ENCODE measurements at places on chromosomes 13 and 19.

DNA sequence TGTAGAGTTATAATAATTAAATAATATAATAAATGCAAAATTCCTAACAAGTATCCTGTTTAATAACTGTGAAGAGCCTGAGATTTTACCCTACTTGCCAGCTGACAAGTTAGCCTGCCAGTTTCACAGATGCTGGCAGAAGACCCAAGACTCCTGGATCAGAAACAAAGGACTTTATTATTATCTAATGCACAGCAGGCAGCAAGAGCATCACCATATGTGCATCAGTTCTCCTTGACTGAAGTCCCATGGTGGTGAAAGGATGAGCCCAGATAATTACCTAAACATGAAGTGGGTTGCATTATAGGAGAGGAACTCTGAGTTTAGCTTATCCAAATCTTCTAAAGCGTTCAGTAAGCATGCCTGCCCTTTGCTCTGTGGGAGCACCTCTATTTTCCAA lies 39.1 kb upstream of the MTIF3 start:
- DNase-seq, result no peak

- no peak for DNase-seq
Measured at GRCh38 chr19:46787331-46788261, 798 bp downstream of the SLC1A5 start.

DNA sequence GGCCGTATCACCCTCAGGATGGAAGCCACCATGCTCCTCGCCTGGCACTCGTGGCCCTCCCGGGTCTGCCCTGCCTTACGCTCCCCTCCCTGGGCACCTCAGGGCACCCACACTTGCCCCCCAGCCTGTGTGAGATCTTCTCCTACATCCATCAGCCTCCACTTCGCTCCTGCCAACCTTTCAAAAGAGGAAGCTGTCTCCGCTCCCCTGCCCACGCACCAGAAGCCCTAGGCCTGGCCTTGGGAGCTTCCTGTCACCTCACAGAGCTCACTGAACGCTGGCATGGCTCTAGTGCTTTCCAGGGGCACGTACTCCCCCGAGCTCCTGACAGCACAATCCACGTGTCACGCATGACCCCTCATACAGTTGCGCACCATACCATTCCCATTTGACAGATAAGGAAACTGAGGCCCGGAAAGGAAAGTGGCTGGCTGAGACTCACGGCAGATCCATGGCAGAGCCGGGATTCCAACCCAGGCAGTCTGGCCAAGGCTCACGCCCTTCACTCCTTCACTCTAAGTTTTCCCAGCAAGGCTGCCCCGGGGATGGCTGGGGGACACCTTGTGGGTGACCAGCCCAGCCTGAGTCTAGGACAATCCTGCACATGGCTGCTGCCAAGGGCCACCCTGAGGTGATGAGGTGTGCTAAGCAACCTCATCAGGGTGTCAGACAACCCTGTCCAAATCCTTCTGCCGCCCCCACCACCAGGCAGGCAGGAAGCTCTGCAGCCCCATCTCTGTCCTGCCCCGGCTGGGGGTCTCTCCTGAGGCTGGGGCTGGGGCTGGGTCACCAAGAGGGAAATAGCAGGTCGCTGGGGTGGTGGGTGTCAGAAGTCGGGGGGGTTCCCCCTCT lies 19.3 kb downstream of the PPP1R12C start:
- no peak for DNase-seq

GRCh38 chr19:18809149-18809868 lies 18.2 kb upstream of the COMP start:
- no peak for DNase-seq

- no peak for DNase-seq
Measured at GRCh38 chr13:105960326-105960725, 575.1 kb downstream of the EFNB2 start.

- DNase-seq, result no peak
Measured at GRCh38 chr13:24692561-24692960, 12.4 kb downstream of the ATP12A start.

GRCh38 chr13:97445522-97446187 lies 11.7 kb downstream of the RAP2A start:
- DNase-seq, result peak; percentile 46

DNA sequence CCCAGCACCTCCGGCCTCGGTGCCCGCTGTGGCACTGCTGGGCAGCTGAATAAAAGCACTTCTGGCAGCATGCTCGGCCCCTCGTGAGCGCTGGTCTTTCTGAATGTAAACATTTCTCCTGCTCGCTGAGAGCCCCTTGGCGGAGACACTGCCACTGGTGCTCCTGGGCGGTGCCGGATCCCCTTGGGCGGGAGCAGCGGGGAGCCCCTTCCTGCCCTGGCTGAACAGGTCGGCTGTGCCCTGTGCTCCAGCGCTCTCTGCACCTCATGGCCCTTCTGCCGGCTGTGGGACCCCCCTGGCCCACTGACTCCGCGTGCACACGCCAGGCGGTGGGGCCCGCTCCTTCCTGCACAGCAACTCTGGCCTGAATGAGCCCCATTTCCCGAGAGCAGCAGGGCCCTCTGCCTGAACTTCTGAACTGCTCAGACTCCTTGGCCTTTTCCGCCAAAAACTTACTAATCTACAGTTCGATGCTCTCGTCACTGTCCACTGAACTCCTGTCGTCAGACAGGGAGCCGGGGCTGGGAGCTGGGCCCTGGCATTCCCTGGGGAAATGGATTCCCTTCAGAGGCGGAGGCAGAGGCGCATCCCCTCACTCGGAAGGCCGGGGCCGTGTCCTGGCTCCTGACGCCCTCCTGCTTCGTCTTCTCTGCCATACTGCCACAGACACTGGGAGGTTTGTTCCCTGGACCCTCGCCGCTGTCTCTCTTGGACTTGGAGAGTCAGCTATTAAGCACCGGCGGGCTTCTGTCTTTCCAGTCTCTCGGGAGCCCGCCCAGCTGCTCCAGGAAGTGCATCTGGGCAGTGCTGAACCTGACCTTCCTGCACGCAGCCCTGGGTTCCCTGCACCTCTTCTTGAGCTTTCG lies 14.2 kb downstream of the RB1 start:
- no peak for DNase-seq

- no peak for DNase-seq
Measured at GRCh38 chr13:33119022-33119781, 103.0 kb downstream of the KL start.

DNA sequence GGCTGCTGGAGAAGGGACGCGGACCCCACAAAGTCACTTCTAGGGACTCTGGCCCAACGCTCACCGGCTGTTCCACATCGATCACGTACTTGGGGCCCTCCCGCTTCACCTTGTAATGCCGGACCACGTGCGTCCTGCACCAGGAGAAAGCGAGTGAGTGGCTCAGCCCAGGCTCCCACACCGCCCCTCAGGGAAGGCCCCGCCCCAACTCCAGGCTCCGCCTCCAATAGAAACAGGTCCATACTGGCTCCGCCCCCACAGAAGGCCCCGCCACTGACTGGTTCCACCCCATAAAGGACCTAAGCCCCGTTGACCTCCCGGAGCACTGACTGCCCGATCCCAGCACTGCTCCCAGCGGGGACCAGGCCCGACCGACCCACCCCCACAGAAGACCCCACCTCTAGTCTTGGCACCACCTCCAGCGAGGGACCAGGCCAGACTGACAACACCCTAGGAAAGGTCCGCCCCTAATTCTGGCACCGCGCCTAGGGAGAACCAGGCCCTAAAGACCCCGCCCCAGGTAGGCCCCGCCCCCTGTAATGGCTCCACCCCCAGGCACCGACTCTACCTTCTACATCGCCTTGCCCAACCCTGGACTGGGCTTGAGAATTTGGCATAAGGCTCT lies 11.3 kb downstream of the STAP2 start:
- DNase-seq, result peak; percentile 48

- no peak for DNase-seq
Measured at GRCh38 chr19:17027535-17027975, 945 bp upstream of the CPAMD8 start.

GRCh38 chr19:34787059-34787824 lies 14.2 kb upstream of the ZNF599 start:
- no peak for DNase-seq

GRCh38 chr13:66509175-66509574 lies 721.0 kb downstream of the PCDH9 start:
- DNase-seq, result no peak

DNA sequence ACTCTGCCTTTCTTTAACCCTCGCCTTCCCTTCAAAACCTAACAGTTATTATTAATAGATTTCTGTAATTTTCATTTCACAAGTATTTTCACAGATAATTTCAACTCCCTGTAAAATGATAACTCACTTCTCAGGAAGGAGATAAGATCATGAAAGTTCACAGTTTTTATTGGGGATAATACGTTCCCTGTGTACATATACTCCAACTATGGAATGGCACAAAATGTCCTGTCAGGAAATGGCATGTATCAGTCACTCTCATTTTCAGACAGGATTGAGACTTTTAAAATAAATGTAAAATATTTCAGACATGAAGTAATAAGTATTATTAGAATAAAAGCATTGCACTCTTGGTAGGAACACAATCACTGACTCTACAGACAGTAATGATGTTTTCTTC lies 932 bp upstream of the TRAPPC2B start:
- DNase-seq, result no peak

DNA sequence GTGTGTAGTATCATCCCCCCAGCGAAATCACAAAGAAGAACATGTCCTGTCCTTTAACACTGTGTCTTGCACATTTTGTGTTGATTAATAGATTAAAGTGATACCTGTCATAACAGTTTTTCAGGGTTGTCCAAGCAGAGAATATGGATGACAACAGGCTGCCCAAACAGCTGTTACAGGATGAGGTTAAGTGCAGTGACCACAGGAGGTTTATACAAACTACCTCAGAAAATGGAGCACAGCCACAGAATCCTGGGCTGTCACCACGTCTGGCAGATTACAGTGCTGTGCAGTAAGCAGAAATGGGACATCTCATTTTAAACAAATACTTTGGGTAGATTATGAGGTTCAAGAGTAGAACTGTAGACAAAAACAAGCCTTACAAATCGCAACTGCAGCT lies 575.6 kb downstream of the DCT start:
- no peak for DNase-seq

DNA sequence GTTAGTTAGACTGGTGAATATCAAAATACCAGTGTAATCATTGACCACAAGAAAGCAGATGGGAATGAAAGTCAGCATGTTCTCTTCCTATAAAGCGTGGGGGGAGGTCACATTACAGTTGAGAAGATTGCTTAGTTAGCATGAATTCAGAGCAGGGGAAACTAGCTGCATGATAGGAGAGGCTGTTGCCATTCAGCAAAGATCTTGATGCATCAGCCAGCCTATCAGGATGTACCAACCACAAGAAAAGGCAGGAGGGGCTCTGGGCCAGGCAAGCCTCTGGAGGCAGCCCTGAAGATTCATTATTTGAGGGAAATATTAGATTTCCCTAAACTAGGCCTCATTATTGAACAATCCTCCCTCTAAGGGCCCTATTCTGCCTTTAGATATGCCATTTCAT lies 5.0 kb upstream of the MTMR6 start:
- DNase-seq, result peak; percentile 87

GRCh38 chr13:27665333-27665732 lies 43.6 kb downstream of the POLR1D start:
- no peak for DNase-seq

DNA sequence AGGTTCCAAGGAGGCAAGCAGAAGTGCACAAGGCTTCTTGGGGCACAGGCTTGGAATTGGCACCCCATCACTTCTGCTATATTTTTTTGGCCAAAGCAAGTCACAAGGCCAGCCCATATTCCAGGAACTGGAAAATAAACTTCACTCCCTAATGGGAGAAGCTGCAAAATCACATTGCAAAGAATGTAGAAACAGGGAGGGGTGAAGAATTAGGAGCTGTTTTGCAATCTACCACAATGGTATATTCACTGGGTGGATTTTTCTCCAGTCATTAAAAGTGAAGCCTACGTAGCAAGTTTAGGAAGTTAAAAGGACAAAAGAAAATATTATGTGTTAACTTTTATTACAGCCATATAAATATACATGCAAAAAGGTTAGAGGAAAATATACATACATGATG lies 464.8 kb downstream of the COG6 start:
- DNase-seq, result no peak

- DNase-seq, result no peak
Measured at GRCh38 chr13:34435338-34435737, 506.7 kb upstream of the NBEA start.

GRCh38 chr13:113367771-113368170 lies 3.8 kb upstream of the GRTP1 start:
- no peak for DNase-seq

DNA sequence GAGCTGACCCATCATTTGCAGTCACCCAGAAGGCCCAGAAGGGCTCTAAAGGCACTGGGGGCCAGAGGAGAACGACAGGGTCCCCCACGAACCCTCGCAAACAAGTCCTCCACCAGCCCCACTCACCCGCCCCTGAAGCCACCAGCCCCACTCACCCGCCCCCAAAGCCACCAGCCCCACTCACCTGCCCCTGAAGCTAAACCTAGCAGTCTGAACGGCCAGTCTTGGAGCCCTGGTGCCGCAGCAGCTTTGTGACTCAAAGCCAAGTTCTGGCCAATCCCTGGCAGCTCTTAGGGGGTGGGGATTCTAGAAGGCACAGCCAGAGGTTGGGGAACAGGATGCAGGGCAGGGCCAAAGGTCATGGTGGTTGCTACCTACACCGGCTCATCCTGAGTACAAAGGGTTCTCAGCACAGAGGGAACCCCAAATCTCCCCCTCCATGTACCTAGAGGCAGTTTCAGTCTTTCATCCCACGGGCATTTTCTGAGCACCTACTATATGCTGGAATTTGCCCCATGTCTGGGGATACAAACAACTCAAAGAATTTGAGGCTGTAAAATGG lies at the start of gene IQCN:
IQCN (minus strand) TSS at position 234 of the 562 bp plus-strand sequence. CDS start 4,974 bp downstream, outside the sequence.
- no peak for DNase-seq

- DNase-seq, result no peak
Measured at GRCh38 chr19:2734589-2735288, 5.1 kb downstream of the SLC39A3 start.

All from NCI-H1930 (cell line).